ENCODE measurements at places on chromosomes 7 and 10.

GRCh38 chr7:157394246-157395191 is 57.7 kb downstream of the DNAJB6 start:
- no peak for DNase-seq

GRCh38 chr10:47451273-47451997 is 32.5 kb downstream of the ANXA8 start:
- no peak for DNase-seq

- no peak for DNase-seq
Measured at GRCh38 chr7:75758491-75758890, 13.5 kb downstream of the CCL26 start.

- no peak for DNase-seq
Measured at GRCh38 chr10:28327491-28327880, 24.6 kb upstream of the MPP7 start.

GRCh38 chr10:79142064-79142491 is 73.3 kb downstream of the ZMIZ1 start:
- no peak for DNase-seq

GRCh38 chr7:97174303-97174702 is 56.8 kb downstream of the SDHAF3 start:
- DNase-seq: no peak

GRCh38 chr7:74306004-74306729 is 17.0 kb downstream of the CLIP2 start:
- DNase-seq: no peak

DNA sequence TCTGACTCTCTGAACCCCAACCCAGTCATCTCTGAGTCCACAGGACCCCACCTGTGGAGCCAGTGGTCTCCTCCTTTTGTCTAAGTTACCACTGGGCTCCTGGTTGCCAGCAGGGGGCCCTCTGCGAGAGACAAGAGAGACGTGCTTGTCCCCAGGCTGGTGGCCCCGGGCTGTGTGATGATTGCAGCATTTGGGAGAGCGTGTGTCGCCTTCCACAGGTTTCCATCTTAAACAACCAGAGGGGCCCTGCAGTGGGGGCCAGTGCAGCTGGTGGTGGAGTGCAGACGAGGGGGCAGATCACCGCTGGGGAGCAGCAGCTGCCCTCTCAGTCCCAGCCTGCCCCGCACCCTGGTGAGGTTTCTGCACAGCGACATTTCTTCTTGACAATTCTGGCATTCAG is 122.4 kb upstream of the PPP2R2D start:
- DNase-seq: no peak

- no peak for DNase-seq
Measured at GRCh38 chr10:114431414-114432135, 27.3 kb upstream of the AFAP1L2 start.

GRCh38 chr10:108187408-108188012 is 1023.0 kb upstream of the SORCS1 start:
- DNase-seq: no peak

DNA sequence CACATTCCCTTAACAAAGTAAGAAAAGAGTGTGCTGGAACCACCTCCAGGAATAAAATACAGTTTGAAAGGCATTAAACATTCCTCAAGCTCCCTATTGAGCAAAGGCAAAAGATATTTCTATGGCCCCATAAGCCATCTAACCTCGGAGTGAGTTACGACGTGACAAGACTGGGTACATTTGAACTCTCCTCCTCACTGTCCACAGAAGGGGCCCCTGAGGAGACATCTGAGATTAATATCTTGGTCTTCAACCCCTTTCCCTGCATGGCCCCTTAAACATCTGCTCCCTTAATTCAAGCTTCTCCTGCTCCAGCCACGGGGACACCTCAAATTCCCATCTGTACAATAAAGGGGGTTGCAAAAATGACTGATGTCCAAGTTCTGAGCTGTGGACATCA is 526 bp downstream of the GIMAP1 start:
- no peak for DNase-seq

DNA sequence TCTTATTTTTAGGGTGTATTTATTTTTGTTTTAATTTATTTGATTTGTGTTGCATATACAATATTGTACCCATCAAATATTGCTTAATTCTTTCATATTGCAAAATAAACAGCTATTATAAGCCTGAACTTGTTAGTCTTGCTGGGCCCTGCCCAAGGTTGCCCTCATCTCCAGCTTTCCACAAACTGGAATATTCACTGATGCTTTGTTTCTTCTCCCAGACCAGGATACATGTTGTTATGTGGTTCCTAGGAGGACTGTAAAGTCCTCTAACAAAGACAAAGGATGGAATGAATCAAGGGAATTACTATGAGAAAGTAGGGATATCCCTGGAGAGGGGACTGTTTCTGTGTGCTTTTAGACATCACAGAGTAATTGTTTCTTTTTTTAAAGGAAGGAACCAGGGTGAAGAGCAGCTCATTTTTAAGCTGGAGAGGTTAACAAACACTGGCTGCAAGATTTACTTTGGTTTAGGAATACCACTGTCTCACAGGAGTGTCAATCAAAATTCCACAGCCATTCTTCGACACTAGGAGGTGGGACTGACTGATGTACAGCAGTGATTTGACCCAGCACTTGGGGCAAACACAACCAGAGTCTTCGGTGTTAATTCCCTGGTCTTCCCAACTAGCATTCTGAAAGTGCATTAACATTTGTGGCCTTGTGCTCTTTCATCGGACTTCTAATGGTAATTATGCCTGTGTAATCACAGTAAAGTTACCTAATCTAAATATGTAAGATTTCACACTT is 14.8 kb upstream of the CD36 start:
- DNase-seq: no peak

GRCh38 chr10:102800611-102801335 is 36.4 kb downstream of the CYP17A1 start:
- no peak for DNase-seq

- DNase-seq: no peak
Measured at GRCh38 chr7:56811081-56811480, 321.2 kb downstream of the ZNF479 start.

DNA sequence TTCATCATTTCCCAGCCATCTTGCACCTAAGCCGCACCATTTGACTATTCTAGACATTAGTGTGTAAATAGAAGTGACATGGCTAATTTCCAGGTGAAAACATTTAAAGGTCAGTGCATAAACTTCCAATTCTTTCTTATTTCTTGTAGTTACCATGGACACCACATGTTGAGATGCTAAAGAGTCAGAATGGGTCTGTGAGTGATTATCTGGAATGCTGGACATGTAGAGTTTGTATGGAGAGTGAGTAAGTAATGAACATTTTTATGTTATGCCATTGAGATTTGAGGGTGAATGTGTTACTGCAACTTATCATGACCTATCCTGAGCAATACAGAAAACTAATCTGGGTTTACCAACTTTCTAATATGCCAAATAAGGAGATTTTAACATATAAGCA is 60.4 kb downstream of the MEOX2 start:
- no peak for DNase-seq

DNA sequence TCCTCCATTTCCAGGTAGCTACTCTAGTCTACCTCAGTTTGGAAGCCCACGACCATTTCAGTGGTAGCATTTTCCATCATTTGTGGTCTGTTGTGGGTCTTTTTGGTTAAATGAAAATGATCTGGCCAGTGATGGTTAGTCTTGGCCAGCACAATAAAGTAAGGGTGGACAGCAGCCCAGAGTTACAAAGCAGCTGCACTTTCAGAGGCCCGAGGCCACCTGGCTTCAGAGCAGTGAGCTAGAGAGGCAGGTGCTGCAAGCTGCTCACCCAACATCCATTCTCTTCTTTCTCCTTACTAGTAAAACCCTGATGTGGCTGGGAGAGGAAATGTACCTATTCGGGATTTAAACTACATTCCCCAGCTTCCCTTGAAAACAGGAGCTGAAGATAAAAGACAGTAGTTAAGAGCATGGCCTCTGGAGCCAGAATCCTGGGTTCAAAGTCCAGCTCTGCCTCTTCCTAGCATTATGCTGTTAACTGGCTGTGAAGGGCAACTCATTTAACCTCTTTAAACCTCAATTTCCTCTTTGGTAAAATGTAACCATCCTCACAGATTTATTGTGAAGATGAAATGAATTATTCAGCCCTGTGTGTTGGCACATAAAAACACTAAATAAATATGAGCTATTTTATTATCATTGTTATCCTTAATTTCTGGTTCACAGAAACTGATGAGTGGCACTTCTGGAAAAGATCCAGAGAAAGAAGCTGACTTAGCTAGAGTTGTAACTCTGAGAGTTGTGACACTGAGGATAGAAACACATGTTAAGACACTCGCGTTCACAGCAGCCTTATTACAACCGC is 517.4 kb downstream of the PARD3 start:
- DNase-seq: no peak

- DNase-seq: no peak
Measured at GRCh38 chr7:139940866-139941265, 111.8 kb downstream of the TBXAS1 start.

DNA sequence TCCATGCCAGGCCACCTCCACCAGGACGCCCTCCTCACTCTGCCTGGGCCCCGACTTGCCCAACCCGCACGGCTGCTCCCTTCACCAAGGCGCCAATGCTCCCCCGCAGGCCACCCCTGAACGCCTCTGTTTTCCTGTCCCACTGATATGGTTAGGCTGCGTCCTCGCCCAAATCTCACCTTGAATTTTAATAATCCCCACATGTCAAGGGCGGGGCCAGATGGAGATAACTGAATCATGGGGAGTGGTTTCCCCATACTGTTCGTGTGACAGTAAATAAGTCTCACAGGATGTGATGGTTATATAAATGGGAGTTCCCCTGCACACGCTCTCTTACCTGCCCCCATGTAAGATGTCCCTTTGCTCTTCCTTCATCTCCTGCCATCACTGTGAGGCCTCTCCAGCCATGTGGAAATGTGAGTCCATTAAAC is 29.8 kb downstream of the RSU1 start:
- no peak for DNase-seq

DNA sequence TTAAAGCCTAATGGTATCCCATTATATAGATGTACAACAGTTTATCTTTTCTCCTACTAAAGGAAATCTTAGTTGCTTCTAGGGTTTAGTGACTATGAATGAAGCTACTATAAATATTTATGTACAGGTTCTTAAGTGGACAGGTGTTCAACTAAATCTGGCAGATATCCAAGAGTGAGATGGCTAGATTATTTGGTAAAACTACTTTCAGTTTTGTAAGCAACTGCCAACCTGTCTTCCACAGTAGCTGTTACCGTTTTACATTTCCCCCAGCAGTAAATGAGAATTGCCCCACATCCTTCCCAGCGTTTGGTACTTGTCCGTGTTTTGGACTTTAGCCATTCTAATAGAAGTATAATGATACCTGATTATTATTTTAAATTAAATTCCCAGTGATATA is 144.9 kb upstream of the MAGI2 start:
- DNase-seq: peak; percentile 95

- no peak for DNase-seq
Measured at GRCh38 chr7:137978464-137979237, 23.2 kb downstream of the CREB3L2 start.

GRCh38 chr7:106022193-106022821 is 59.2 kb downstream of the CDHR3 start:
- peak; percentile 88 for DNase-seq

GRCh38 chr10:75245354-75246250 is 9.8 kb upstream of the COMTD1 start:
- no peak for DNase-seq

- no peak for DNase-seq
Measured at GRCh38 chr7:46461334-46461777, 540.3 kb upstream of the IGFBP3 start.

GRCh38 chr10:132685101-132685891 is 100.7 kb downstream of the NKX6-2 start:
- DNase-seq: no peak

DNA sequence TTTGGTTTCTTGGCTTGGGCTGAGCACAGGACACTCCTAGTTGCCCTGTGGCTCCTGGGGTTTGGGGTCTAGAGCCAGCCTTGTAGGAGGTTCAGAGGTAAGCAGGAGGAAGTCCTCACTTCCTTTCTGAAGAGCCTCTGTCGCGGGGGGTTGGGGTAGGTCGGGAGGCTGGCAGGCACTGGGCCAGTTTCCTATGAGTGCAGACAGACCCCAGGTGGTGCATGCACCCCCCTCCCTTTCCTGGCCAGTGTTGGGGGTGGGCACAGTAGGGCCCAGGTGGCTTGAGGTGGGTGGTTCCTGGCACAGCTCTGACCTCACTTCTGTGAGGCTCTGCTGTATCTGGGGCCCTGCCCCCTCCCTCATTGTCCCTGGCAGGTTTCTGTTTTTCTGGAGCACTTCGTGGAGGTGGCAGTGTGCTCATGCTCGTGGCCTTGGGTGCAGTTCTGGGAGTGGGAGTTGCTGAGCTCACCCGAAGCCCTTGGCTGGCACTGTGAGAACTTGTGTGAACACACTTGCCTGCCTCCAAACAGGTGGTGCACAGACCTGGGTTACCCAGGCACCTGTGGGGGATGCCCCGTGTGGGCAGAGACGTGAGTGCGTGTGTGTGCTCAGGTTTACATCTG is 1.8 kb downstream of the PALD1 start:
- peak; percentile 92 for DNase-seq

DNA sequence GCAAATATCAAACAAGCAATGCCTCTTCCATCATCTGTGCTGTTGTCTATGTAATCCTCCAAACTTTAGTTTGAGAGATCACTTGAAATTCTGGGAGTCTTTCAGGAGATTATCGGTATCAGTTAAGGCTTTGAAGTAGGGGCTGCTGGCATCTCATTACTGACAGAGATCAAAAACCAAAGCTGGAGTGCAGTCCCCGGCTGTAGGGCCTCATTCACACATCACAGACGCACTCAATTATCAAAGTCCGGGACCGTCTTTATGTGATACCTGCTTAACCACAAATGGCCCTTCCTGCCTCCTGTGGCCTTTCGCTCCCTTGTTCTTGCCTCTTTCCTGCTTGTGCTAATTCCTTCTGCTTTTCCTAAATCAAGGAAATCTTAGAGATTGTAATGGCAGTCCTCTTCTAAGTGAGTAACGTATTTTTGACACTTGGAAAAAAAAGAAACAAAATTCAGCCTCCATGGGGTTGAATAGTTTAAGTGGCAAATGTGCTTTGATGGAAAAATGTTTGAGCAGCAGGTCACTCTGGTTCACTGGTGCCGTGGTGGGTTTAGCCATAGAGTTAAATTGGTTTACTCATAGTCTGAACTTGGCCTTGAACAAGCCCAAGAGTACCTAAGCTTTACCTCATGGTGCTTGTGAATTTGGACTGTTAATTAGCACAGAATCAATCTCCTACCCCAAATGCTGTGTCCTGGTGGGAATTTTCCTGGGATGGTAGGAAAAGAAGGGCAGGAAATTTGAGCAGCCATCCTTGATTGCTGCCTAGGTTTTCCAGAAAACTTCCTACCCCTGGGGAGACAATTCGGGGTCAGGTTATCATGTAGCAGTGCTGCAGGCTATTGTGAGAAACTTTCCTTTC is 178.9 kb upstream of the LYZL1 start:
- no peak for DNase-seq

DNA sequence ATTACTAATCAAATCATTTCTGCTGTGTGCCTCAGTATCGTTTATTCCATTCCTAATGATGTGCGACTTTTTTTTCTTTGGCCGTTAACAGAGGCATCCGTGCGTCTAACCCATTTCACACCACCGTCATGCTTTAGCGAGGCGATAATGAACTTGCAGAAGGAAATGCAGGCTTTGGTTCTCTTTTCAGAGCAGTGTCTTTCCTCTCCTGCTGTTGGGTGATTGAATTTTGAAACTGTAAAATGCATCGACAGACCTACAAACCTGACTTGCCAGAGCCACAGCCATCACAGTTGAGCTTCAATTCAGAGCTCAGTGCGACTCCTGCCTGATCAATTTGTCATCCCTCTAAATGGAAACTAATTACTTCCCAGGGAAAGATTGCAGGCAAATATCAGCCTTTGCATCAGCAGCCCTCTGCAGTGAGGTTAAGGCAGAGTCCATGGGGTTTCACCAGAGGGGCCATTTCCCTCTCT is 486.0 kb upstream of the GALNT17 start:
- no peak for DNase-seq
